ENCODE measurements at places on chromosomes 3 and 15.

DNA sequence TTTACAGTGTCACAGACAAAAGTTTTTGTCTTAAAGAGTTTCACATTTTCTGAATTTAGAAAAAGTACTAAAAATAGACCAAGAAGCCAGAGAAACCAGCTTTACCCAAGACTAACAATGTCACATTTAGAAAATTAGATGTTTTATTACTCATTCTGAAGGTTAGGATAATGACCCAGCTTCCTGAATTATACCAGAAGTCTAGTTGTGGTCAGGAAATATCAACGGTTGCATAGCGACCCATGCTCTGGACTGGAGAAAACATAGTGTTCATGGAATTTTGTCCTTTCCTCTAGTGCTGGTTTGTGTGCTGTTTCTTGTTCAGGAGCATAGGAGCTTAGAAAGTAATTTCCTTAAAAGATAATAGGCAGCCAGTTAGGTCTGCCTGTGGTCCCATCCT, 59.0 kb downstream of the DPPA2 start:
- DNase-seq = no peak

- DNase-seq = no peak
These were observed 11.5 kb downstream of the GATA2 start for GRCh38 chr3:128481438-128481942.

DNA sequence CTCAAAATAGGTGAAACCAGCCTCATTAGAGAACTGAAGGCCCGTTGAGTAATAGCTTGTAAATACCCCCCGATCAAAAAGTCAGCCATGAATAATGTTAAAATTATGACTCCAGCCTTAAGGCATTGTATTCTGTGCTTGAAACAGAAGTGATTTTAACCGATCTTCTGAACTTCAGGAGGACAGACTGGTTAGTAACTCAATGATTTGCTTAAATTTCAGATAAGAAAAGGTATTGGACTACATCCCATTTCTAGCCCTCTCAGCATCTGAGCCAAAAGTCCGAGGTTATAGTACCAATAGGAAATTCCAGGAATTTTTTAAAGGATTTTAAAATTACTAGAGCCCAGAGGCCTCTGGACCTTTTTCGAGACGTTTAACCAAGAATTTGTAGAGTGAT, 67.7 kb upstream of the FGF12 start:
- DNase-seq = no peak

DNA sequence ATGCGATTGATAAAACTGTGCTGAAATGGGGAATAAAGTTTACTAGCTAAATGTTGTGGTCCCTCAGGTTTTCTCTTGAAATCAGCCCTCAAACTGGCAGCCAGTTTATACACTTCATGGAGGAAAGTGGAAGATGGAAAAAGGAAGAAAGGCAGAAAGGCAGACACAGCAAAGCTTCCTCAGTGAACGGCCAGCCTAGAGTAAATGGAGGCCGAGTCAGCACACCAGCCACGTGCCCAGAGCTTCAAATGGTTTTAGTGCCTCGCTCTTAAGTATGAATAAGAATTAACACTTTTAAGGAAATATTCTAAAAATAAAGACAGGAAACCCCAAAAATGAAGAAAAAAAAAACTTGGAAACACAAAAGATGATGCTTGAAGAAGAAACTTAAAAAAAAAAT, 48.3 kb downstream of the GNB4 start:
- DNase-seq = no peak

GRCh38 chr3:130345487-130346079, at the start of gene COL6A5:
COL6A5 (plus strand) TSS chr3:130345672; CDS start chr3:130373639, 27,967 bp downstream.
- no peak for DNase-seq

GRCh38 chr3:12796171-12797123, at the start of gene CAND2:
CAND2 (plus strand) TSS chr3:12796680; CDS start chr3:12796721, 41 bp downstream.
- no peak for DNase-seq

- DNase-seq = no peak
These were observed 29.6 kb downstream of the GADL1 start for GRCh38 chr3:30864836-30865235.

DNA sequence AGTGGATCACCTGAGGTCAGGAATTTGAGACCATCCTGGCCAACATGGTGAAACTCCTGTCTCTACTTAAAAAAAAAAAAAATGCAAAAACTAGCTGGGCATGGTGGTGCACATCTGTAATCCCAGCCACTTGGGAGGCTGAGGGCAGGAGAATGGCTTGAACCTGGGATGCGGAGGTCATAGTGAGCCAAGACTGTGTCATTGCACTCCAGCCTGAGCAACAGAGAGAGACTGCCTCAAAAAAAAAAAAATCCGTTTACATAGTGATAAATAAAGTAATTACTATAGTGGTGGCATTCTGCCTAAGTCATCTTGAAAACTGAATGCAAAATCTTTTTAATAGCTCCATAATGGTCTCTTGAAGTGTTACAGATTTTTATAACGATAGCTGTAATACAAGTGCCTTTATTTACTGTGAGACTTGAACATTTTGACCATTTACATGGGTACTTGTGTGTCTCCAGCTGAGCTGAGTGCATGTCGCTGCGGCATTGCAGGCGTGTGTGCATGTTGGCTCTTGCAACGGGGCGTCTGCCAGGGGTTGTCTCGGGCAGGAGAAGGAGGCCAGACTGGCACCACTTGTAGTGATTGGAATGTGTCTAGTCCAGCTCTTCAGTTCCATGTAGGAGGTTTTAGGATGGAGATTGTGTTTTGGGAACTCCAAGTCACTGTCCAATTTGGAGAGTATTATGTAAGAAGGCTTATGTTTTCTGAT, 111.9 kb downstream of the IGF1R start:
- DNase-seq = no peak

DNA sequence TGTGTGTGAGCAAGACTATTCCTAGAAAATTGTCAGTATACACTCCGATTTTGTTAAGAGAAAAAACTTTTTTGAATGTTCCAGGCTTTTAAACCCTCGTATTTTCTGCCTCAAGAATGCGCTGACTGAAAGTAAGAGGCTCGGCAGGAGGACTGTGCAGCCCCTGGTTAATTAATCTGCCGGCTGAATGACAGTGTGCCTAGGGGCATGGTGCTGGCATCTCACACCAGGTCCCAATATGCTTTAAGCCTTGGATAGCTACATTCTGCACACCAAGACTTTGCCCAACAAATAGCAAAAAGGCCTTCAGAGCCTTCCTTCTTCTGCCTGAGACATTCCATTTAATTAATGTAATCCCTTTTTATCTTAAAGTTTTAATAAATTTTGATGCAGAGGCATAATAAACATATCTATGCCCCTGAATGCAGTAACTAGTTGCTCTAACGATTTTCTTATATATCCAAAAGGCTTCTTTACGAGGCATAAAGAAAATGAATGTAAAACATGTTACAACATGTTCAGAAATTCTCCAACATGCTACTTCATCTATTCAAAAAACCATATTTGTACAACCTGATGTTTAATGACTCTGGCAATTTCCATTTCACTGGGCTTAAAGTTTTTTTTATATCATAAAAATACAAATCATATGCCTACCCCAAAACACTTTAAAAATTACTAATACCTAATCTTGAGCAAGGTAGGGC, 37.9 kb downstream of the DPH6 start:
- DNase-seq = no peak

DNA sequence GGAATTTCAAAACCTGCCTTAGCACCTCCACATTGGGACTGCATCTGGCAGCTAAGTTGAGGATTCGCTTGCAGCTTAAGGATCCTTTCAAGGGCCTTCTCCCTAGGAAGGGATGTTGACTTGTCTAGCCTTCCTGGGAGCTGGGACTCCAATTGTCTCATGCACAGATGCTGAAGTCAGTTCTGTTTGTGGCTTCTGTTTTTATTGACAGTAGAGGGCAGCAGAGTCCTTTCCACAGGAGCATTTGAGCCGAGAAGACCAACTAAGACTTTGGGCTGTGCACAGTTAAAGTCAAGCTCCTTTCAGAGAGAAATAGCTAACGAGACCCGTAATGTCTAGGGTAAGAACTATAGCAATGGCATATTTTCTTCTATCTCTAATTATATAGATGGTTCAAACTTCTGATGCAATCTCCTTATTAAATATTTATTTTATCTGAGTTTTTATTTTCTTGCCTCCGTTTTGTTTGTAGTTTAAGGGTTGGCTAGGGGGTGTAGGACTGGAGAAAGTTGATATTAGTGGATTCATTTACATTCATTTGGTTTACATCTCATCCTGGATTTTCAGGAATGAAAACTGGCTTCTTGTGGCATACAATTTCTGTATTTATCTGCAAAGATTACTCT, 59.7 kb upstream of the KBTBD8 start:
- no peak for DNase-seq

GRCh38 chr15:98751767-98752166, 103.4 kb downstream of the IGF1R start:
- DNase-seq = no peak

GRCh38 chr15:73994912-73995622, 551 bp downstream of the PML start:
- DNase-seq = no peak

GRCh38 chr3:155307183-155307582, 13.7 kb upstream of the STRIT1 start:
- no peak for DNase-seq

DNA sequence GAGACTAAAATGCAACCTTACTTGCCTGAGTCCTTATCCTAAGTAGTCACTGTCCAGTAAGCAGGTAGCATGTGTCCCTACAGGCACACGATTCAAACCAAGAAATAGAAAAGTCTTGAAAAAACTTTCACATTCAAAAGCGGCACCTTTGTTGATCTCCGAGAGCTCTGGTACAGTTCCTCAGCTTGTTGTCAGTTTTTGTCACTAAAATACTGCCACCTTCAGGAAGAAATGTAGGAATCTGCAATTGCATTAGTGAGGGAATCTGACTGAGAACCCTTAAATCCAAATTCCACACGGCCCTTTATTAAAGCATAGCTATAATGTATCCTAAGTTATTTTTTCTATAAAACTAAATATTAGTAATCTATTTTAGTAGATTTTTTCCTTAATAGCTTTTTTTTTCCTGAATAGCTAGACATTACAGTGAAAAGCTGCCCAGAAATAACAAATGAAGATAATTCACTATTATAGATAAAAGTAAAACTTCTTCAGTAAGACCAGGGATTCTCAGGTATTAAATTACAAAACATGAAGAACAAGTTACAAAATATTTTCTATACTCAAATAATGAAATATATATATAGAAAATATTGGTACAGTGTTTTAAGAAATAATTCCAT, 44.0 kb downstream of the CCDC54 start:
- DNase-seq = no peak

DNA sequence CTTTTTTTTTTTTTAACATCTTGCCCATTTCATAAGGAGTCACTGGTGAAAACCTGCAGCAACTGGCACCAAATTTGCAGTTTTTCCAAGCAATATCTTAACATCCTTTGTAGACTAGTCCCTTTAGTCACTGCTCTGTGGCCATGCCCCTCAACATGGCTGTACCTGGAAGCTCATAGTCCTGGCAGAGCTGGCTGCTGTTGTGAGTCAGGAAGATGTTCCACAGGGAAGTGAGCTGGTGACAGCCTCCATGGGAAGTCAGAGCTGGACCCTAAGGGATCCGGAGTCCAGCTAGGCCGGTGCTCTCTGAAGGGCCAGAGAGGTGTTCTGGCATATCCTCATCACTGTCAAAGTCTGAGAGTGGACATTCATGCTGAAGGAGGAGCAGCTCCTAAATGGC, 99.3 kb upstream of the ZBED2 start:
- DNase-seq = no peak

DNA sequence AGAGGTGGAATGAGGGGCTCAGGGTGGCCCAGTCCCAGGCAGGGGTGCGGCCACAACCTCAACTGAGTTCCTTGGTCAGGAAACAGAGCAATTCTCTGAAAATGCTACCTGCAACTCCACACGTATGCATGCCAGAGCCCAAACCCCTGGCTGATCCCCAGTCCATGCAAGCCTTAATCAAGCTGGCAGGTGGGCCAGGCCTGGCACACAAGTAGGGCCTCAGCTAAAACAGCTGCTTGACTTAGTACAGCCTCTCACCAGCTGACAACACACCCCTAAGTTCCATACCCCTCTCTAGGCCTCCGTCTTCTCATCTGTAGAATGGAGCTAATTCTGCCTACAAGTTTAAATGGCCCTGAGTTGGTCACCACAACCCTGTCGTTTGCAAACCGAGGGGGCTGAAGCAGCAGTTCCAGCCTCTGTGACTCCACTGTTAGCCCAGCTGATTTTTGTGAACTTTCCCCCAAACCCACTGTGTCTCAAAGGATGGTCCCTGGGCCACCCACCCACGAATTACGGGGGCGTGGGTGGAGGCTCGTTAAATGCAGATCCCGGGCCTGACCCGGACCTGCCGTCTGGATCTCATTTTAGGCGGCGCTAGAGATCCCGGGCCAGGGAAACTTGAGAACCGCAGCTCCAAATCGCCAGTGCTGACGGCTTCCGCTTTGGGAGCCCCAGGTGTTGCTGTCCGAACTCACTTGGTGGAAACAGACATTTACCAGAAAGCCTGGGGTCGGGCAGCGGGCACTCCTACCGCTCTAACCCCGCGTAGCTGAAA, 927 bp downstream of the CHDH start:
- no peak for DNase-seq

- DNase-seq = no peak
These were observed 17.7 kb downstream of the MYNN start for GRCh38 chr3:169790687-169791429.

GRCh38 chr3:69240651-69241568, 118.5 kb upstream of the LMOD3 start:
- DNase-seq = no peak

GRCh38 chr3:116442331-116443021, 2.8 kb downstream of the LSAMP start:
- no peak for DNase-seq

DNA sequence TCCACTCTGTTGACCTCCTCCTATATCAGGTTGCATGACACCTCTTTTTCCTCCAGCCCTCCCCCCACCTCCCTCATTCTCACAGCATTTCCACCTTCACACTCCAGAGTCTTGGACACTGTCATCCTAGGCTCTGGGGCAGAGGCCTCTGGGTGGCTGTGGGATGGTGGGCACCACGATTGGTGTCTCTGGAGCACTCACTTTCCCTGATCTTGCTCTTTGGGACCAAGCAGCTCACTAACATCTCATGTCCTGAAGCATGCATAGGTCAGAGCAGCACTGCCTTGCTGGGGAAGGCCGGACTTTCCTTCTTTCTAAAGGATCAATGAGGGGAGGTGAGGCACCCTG, 14.9 kb downstream of the ZBTB47 start:
- no peak for DNase-seq

Measured in stimulated activated CD8-positive, alpha-beta memory T cell treated with anti-CD3 and anti-CD28 coated beads, Interleukin-7, amount 100 ng/mL, for 48 hours (primary cell).